ENCODE measurements at places on chromosomes 11 and 22. TPM values are rescaled to one million over a fixed set of nuclear protein-coding genes. Genes with fewer than 3 reads are reported as not detected.

DNA sequence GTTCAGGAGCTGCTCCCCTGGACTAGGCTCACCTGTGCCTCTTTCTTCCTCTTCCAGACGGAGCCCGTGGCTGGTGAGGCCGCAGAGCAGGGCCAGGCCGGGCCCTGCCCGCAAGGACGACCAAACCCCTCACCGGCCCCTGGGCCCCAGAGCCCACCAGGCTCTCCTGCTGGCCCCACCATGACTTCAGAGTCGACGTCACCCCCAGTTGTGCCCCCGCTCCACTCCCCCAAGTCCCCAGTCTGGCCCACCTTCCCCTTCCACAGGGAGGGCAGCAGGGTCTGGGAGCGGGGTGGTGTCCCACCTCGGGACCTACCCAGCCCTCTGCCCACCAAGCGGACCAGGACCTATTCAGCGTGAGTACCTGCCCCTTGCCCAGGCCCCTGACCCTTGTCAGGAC, 11.0 kb downstream of the CSDC2 start:
- H3K27ac ChIP-seq: no peak overlapping the region
- no peak overlapping the region for H3K4me3 ChIP-seq
- no peaks in the 10 kb centered on the region for H3K27me3 ChIP-seq

Gene CBLIF
- not detected for total RNA-seq

- peak overlapping the region; percentile 12 for H3K27ac ChIP-seq
- no peak for DNase-seq
- peaks cover 27% of the 10 kb centered on the region for H3K27me3 ChIP-seq
- no peaks in the 10 kb centered on the region for H3K36me3 ChIP-seq
Observed at GRCh38 chr22:37431801-37432707, 4.8 kb upstream of the ELFN2 start.

Gene SMIM35
- total RNA-seq: 1.7 TPM

DNA sequence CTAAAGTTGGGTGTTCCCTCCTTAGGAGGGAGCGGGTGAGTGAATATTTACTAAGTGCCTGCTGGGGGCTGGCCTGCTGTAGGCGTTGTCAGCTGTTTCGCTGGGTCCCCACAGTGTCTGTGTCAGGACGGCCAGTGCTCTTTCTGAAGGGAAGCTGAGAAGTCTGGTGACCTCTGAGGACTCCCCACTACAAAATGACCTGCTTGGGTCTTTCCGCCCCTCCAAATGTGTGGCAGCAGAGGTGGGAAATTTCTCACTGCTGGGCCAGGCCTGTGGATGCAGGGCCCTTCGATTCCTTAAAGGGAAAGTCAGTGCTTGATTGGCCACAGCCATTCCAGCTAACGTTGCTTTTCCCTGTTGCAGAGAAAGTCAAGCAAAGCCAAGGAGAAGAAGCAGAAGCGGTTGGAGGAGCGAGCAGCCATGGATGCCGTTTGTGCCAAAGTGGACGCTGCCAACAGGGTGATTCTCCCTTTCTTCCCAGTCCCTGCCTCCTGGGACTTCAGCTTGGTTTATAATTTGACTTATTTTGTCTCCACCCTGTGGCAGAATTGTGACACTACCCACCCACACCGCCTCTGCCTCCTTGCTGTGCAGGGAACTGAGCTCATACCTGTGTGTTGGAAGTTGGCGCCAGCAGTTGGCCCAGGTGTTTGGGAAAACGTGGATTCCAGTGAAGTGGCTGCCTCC, 6.8 kb downstream of the NAA40 start:
- peaks cover 15% of the 10 kb centered on the region for H3K36me3 ChIP-seq
- no peak overlapping the region for H3K27ac ChIP-seq
- no peaks in the 10 kb centered on the region for H3K27me3 ChIP-seq
- no peak overlapping the region for H3K4me3 ChIP-seq
- H3K4me1 ChIP-seq: peaks cover 11% of the 10 kb centered on the region

DNA sequence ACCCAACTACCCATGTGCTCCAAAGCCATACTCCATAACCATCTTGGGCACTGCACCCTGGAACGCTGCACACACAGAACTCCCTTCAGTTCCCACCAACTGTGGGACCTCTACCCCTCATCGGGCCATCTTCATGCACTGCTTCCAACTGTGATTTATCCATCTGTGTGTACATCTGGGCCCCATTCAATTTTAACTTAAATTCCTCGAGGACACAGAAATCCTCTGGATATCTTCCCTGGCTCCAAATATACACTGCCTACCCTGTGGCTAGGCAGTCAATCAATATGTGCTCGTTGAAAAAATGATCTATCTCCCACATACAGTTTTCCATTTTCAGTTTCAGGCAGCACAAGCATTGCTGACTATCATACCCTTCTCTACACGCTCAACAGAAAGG, 4.9 kb downstream of the FEZ1 start:
- H3K4me1 ChIP-seq: peaks cover 11% of the 10 kb centered on the region
- H3K4me3 ChIP-seq: no peak overlapping the region
- no peaks in the 10 kb centered on the region for H3K36me3 ChIP-seq

Gene MEI1
- total RNA-seq: 26.1 TPM

DNA sequence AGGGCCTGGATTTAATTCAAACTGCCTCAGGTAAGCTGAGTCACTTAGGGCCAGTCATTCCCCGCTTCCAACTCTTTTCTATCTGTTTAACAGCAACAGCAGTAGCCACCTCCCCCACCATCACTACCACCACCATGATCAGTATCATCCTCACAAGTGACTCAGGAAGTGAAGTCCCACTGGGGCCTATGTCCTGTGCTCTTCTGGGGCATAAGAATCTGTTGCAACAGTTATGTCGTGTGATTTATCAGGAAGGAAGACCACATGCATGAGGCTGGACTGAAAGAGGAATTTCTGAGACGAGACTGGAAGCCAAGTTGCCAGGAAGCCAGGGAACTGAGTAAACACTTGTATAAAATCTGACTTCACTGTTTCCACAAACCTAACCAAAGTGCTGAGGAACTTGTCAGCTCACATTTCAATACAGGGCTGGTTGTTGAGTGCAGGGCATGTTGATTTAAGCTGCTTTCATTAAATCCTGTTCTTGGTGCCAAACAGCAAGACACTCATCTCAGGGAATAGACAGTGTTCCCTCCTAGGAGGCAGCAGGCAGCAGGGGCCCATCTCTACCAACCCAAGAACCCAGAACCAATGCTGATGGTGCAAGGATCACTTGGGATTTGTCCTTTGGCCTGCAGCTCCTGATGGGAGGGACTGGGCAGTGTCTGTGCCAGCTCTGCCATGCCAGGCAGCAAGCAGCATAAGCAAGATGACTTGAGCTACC, 226.7 kb upstream of the NARS2 start:
- H3K27me3 ChIP-seq: no peaks in the 10 kb centered on the region
- no peak overlapping the region for H3K27ac ChIP-seq
- no peaks in the 10 kb centered on the region for H3K4me1 ChIP-seq

GRCh38 chr11:35688023-35688422, 25.4 kb downstream of the TRIM44 start:
- H3K27ac ChIP-seq: no peak overlapping the region
- H3K36me3 ChIP-seq: peaks cover 10% of the 10 kb centered on the region
- DNase-seq: no peak
- H3K4me1 ChIP-seq: no peaks in the 10 kb centered on the region
- H3K4me3 ChIP-seq: no peak overlapping the region
- H3K27me3 ChIP-seq: no peaks in the 10 kb centered on the region

- H3K36me3 ChIP-seq: no peaks in the 10 kb centered on the region
- no peaks in the 10 kb centered on the region for H3K27me3 ChIP-seq
- H3K4me1 ChIP-seq: no peaks in the 10 kb centered on the region
- H3K27ac ChIP-seq: no peak overlapping the region
- DNase-seq: no peak
Observed at GRCh38 chr22:33851240-33851639, 69.0 kb downstream of the LARGE1 start.

GRCh38 chr11:132024587-132025295, 654.3 kb downstream of the NTM start:
- no peak overlapping the region for H3K4me3 ChIP-seq
- H3K27me3 ChIP-seq: no peaks in the 10 kb centered on the region
- H3K4me1 ChIP-seq: no peaks in the 10 kb centered on the region
- H3K36me3 ChIP-seq: no peaks in the 10 kb centered on the region
- no peak for DNase-seq

Gene MS4A8
- not detected for total RNA-seq

- H3K27ac ChIP-seq: no peak overlapping the region
- no peak overlapping the region for H3K4me3 ChIP-seq
- H3K27me3 ChIP-seq: peaks cover 2% of the 10 kb centered on the region
- H3K4me1 ChIP-seq: peaks cover 6% of the 10 kb centered on the region
- no peaks in the 10 kb centered on the region for H3K36me3 ChIP-seq
- peak; percentile 24 for DNase-seq
Observed at GRCh38 chr22:21726650-21727049, 8.9 kb downstream of the YPEL1 start.

GRCh38 chr11:110918351-110918750, 206.1 kb upstream of the ARHGAP20 start:
- H3K27ac ChIP-seq: no peak overlapping the region

- DNase-seq: no peak
- H3K4me3 ChIP-seq: no peak overlapping the region
- no peak overlapping the region for H3K27ac ChIP-seq
- peaks cover 14% of the 10 kb centered on the region for H3K27me3 ChIP-seq
Observed at GRCh38 chr11:11743216-11743615, 98.6 kb upstream of the USP47 start.

DNA sequence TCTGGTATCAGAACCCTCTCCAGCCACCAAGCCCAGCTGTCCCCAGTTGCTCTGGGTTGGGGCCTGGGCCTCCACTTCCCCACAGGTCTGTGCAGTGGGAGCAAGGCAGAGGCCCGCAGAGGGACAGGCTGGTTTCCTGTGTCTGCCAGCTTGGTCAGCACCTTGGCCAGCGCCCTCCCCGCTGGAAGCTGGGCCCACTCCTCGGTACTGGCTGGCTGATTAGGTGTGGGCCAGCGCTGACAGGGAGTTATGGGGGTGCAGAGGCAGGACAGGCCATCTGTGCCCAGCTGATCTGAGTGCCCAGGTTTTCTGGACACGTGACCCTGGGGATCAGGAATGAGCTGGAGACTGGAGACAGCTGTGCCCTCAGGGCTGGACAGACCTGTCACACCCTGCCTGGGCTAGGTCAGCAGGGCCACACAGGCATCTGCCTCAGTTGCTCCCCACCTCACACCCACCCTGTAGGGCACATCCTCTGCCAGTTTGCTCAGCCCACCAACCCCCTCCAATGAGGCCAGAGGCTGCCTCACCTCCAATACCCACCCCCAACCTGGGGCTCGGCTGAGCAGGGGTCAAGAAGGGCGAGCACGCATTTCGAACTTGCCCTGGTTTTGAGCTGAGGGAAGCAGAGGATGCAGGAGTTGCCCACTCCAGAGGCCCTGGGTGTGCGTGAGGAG, 175.3 kb downstream of the IGLL1 start:
- DNase-seq: no peak
- no peaks in the 10 kb centered on the region for H3K36me3 ChIP-seq
- no peak overlapping the region for H3K27ac ChIP-seq
- H3K27me3 ChIP-seq: peaks cover 2% of the 10 kb centered on the region
- no peak overlapping the region for H3K4me3 ChIP-seq

Gene B3GAT1
- total RNA-seq: 0.27 TPM

- peak overlapping the region; percentile 65 for H3K4me3 ChIP-seq
- no peaks in the 10 kb centered on the region for H3K36me3 ChIP-seq
- peaks cover 78% of the 10 kb centered on the region for H3K4me1 ChIP-seq
- H3K27me3 ChIP-seq: no peaks in the 10 kb centered on the region
- peak; percentile 32 for DNase-seq
- peak overlapping the region; percentile 91 for H3K27ac ChIP-seq
Observed at GRCh38 chr22:37163575-37164504, 14.1 kb upstream of the IL2RB start.

Gene MS4A14
- total RNA-seq: not detected

Gene HEPN1
- not detected for total RNA-seq

GRCh38 chr22:41445129-41446056, 1.2 kb downstream of the TOB2 start:
- no peaks in the 10 kb centered on the region for H3K27me3 ChIP-seq
- H3K27ac ChIP-seq: peak overlapping the region; percentile 89
- peaks cover 13% of the 10 kb centered on the region for H3K4me1 ChIP-seq
- H3K4me3 ChIP-seq: peak overlapping the region; percentile 96
- peak; percentile 30 for DNase-seq

DNA sequence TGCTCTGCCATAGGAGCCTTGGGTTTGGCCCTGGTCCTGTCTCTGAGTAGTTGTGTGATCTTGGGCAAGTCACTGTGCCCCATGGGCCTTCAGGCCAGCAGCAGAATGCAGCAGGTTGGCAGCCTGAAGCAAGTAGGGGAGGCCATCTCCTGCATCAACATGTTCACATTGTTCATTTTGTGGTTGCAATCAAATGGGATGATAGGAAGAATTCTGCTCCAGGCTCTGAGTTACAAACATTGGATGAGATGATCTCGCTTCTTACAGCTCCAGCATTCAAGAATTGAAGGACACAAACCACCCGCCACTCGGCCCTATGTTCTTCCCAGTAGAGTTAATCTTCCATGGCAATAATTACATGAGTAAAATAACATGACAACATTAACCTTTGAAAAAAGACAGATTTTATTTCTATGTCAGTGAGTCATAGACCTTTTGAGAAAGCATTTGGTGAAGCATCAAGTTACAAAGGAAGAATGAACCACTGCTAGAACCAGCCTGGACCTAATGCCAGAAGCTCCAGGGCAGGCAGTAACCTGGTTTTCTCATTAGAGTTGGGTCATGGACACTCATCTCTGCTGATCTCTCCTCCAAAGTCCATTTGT, 308.3 kb upstream of the NCAM1 start:
- H3K27me3 ChIP-seq: no peaks in the 10 kb centered on the region
- H3K4me3 ChIP-seq: no peak overlapping the region
- no peaks in the 10 kb centered on the region for H3K4me1 ChIP-seq
- H3K36me3 ChIP-seq: no peaks in the 10 kb centered on the region
- no peak overlapping the region for H3K27ac ChIP-seq

DNA sequence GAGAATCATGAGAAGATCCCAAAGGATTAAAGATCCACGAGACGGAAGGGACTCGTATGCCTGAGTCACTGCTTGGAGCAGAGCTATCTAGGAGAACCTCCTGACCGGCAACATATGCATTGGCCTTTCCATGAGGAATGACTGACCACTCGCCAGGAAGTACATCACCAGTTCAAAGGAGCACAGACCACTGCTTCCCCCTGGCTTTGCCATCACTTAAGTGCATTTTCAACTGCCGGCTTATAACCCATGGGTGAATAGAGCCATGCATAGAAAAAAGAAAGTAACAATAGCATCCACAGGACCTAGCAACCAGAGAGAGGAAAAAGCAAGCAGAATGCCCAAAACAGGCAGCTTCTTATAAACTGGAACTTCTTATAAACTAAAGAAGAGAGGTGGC, 98.3 kb upstream of the ZC3H12C start:
- no peaks in the 10 kb centered on the region for H3K4me1 ChIP-seq
- no peak overlapping the region for H3K27ac ChIP-seq
- peaks cover 17% of the 10 kb centered on the region for H3K27me3 ChIP-seq
- no peak for DNase-seq

GRCh38 chr11:16262645-16262955, 93.7 kb downstream of the SOX6 start:
- H3K36me3 ChIP-seq: no peaks in the 10 kb centered on the region
- no peak for DNase-seq
- H3K27ac ChIP-seq: no peak overlapping the region
- no peaks in the 10 kb centered on the region for H3K4me1 ChIP-seq
- H3K4me3 ChIP-seq: no peak overlapping the region
- no peaks in the 10 kb centered on the region for H3K27me3 ChIP-seq

DNA sequence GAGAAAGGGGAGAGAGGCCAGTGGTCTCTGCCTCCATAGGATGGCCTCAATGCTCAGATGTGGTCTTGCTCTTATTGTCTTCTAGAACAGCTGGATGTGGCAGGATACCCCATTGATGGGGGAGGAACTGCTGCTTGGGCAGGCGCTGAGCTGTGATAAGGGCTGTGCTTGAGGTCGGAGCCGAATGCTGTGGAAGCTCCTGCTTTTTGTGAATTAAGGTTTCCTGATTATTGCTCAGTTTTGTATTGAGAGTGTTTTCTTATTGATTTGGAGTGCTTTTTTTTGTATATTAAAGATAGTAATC, 57.2 kb downstream of the CABIN1 start:
- peaks cover 2% of the 10 kb centered on the region for H3K4me1 ChIP-seq
- DNase-seq: no peak
- H3K27ac ChIP-seq: no peak overlapping the region
- no peak overlapping the region for H3K4me3 ChIP-seq
- peaks cover 82% of the 10 kb centered on the region for H3K36me3 ChIP-seq
- no peaks in the 10 kb centered on the region for H3K27me3 ChIP-seq

Gene BMAL1
- 17.9 TPM for total RNA-seq

Data from activated T-helper 2 cell treated with anti-CD3 and anti-CD28 coated beads, Interferon-gamma antibody, Interleukin-2, Interleukin-4, amounts not matched to agents 10 μg/mL and 5 μg/mL and 100 μg/mL, durations not matched to agents 14 hours and 24 hours and 36 hours (primary cell).